Activated T-cell treated with anti-CD3 and anti-CD28 coated beads, Interleukin-2, amount 50 U/mL, for 72 hours (primary cell): ENCODE measurements at places on chromosomes 7 and 10. TPM values are rescaled to one million over a fixed set of nuclear protein-coding genes. Genes with fewer than 3 reads are reported as not detected.

WNT2 gene
- total RNA-seq, result not detected

DNA sequence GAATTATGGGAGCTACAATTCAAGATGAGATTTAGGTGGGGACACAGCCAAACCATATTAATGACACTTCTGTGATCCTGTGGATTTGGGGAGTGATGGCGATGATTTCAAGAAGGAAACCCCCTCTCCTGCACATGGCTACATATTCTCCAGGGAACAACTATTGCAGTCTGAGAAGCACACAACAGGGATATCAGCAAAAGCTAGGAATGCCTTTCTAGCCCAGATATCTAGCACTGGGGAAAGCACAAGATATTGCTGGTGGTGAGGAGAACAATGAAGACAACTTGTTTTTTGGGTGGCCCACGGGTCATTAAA is 24.3 kb downstream of the EPDR1 start:
- H3K27ac ChIP-seq, result no peak overlapping the region
- H3K36me3 ChIP-seq, result no peaks in the 10 kb centered on the region
- H3K4me3 ChIP-seq, result no peak overlapping the region
- H3K27me3 ChIP-seq, result no peaks in the 10 kb centered on the region

DNA sequence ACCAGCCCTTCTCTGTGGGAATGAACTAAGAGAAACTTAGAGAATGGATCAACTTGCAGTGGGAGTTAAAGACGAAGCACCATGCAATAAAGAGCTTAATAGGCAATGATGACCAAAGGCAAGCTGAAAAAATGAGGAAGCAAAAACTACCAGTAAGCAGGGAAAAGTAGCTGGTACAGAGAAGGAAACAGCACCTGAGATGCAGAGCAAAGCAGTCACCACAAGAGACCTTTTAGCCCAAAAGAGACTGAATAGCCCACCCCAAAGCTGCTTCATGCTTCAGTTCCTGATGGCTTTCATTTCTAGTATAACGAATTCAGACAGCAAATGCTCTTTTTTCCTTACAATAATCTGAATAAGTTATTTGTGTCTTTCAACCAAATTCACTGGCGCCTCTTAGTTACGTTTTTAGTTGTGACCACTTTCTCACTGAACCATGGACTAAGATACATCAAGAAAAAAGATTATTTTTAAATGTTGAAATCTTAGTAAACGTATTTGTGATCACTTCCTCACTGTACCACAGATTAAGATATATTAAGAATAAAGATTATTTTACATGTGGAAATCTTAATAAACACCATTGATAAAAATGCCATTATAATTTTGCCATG is 76.0 kb downstream of the USP6NL start:
- H3K36me3 ChIP-seq, result no peaks in the 10 kb centered on the region
- DNase-seq, result no peak
- H3K27me3 ChIP-seq, result peaks cover 13% of the 10 kb centered on the region
- H3K27ac ChIP-seq, result no peak overlapping the region

- peaks cover 4% of the 10 kb centered on the region for H3K36me3 ChIP-seq
- H3K27ac ChIP-seq, result peak overlapping the region; percentile 3
- H3K4me3 ChIP-seq, result peak overlapping the region; percentile 41
- peak; percentile 26 for DNase-seq
- no peaks in the 10 kb centered on the region for H3K27me3 ChIP-seq
- peaks cover 43% of the 10 kb centered on the region for H3K4me1 ChIP-seq
Measured at GRCh38 chr7:98133181-98133580, 26.5 kb downstream of the LMTK2 start.

DNA sequence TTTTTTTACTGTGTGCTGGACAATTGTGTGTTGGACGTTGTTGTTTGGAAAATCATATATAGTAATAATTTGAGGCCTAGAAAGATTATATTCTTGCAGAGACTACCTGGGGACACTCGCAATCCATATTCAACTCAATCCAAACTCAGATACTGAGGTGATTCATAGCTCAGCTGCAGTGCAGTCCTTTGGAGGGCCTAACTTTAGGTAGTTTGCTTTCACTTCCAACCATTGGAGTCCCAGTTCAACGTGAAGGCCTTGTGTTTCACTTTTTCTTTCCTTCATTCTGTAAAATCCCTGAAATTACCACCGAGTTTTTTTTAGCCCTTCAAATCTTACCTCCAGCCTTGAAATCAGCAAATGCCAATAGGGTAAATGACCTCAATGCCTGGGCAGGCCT is 32.3 kb downstream of the ATRNL1 start:
- no peaks in the 10 kb centered on the region for H3K36me3 ChIP-seq
- no peak overlapping the region for H3K4me3 ChIP-seq
- DNase-seq, result no peak
- no peaks in the 10 kb centered on the region for H3K4me1 ChIP-seq
